Activated CD4-positive, alpha-beta T cell treated with anti-CD3 and anti-CD28 coated beads, Interleukin-2, amount 50 U/mL, for 48 hours (primary cell): ENCODE measurements at places on chromosomes 3 and 15.

DNA sequence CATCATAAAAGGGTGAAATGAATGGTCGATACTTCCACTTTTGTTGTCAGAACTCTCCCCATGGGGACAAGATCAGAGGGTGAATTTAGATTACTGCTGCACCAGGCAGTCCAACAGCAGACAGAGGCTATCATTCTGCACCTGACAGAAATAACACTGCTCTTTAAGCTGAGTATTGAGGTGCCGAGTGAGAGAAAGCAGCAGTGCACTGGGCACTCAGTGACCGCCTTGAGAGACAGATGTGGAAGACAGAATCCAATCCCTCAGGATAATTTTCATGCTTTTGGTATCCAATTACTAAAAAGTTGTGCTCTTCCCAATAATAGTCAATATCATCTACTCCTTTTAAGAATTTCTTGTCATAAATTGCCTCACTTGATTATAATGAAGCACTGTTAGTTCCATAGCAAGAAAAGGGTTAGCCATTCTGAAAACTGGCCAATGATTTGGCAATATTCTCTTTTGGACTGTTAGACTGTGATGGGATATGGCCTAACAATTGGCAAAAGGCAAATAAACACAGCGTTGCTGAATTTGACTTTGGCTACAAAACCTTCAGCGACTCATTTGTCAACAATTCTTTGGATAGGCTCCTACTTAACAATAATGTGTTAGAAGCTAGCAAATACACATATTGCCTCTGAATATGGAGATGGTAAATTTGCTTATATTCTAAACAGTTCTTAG lies 5.5 kb downstream of the FGF7 start:
- no peak for DNase-seq

- no peak for DNase-seq
Observed at GRCh38 chr3:68953816-68954444, 21.6 kb upstream of the TAFA4 start.

GRCh38 chr3:80543154-80543553 lies 775.4 kb upstream of the ROBO1 start:
- DNase-seq = no peak

GRCh38 chr3:41236228-41236627 lies 36.9 kb downstream of the CTNNB1 start:
- DNase-seq = no peak

GRCh38 chr15:68401496-68402431 lies 30.2 kb downstream of the ITGA11 start:
- DNase-seq = no peak

GRCh38 chr3:66406163-66406562 lies 94.7 kb downstream of the LRIG1 start:
- no peak for DNase-seq

GRCh38 chr15:47857776-47858167 lies 140.5 kb downstream of the SEMA6D start:
- DNase-seq = no peak

DNA sequence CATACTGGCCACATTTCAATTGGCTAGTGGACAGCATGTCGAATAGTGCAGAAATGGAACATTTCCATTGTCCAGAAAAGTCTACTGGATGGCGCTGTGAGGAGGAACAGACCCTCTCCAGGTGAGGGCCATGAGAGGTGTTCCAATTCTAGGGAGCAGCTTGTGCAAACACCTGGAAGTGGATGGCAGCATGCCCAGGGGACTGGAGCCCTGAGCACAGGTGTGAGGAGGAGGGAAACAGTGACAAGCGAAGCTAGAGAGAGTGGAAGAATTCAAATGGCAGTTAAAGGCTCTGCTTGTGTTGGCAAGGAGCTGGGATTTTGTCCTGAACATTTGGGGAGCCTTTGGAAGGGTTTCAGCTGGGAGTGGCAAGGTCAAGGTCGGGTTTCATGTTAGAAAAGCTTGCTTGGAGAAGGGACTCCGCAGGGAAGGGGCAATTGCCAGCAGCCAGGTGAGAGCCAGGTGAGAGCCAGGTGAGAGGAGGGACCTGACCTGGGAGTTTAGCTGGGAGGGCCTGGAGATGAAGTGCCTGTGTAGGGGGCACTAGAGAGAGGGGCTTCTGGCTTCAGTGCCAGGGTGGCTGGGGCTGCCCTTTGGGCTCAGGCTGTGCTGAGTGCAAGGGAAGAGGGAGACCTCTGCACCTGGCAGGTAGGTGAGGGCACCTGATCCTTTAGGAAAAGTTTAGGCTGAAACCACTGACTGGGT lies 93.8 kb downstream of the LINGO1 start:
- no peak for DNase-seq

- DNase-seq = no peak
Observed at GRCh38 chr3:13044496-13045240, 28.6 kb downstream of the IQSEC1 start.

- no peak for DNase-seq
Observed at GRCh38 chr15:79736435-79737000, 160.3 kb downstream of the MTHFS start.

- peak; percentile 57 for DNase-seq
Observed at GRCh38 chr15:63599401-63600000, 2.3 kb downstream of the FBXL22 start.

GRCh38 chr15:75578173-75578947 lies 755 bp downstream of the PTPN9 start:
- DNase-seq = peak; percentile 19

- no peak for DNase-seq
Observed at GRCh38 chr3:60708191-60708975, 542.9 kb downstream of the FHIT start.

DNA sequence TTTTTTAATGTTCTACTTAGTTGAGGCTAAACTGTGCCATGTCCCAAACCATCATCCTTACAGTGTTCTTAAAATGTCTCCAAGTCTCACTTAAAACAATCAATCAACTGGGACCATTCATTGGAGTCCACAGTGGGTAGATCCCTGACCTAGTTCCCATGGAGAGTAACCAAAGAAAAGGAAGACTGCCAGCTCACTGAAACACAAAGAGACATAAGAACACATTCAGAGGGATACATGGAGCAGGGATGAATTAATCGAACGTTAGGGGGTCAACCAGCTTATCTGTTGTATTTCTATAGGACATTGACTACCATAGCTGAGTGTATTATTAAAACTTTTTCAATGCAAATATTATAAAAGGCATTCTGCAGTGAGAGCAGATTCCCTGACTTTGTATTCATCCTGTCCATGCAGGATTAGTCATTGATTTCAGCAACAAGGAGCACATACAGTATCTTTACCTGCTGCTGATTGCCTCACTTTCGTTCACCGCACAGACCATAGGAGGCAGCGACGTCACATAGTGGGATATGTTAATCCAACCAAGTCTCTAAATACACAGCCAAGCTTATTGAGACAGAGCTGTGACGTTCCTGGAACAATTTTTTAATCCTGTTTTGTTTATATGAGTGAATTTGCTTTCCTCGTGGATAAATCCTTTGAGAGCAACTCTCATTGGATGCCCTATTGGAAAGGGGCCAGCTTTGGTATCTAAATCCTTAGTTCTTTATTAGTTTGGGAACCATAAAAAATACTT lies 364.9 kb upstream of the RBMS3 start:
- DNase-seq = no peak

DNA sequence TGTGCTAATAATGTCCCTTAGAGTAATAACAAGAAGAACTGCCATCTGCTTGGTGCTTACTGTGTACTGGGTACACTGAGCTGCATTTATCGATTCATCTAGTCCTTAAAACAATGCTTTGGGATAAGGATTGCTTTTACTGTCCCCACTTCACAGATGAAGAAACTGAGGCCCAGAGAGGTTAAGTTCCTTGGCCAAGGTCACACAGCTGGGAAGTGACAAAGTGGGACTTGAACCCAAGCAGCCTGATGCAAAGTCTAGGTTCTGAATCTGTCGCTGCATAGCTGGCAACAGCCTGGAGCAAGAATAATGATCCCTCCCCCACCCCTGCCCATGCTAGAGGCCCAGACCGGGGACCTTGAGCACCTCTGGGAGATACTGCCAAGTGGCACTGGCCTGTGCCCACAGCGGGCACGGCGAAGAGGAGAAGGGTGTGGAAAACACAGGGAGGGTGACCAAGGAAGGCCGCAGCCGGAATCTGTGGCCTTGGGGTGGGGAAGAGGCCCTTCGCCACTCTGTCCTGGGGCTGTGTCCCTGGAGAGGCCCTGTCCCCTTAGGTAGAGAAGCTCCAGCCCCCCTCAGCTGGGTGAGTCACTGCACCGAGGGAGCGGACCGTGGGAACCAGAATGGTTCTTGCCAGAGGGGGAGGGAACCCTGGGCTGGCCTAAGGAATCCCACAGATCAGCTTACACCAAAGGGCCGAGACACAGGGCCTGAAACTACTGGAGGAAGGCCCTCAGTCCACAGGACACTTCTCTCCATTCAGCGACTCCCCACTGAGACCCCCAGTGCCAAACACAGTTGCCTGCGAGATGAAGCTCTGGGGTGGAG lies 3.5 kb downstream of the PLXND1 start:
- DNase-seq = no peak

GRCh38 chr3:54901906-54902685 lies 25.8 kb downstream of the LRTM1 start:
- no peak for DNase-seq

DNA sequence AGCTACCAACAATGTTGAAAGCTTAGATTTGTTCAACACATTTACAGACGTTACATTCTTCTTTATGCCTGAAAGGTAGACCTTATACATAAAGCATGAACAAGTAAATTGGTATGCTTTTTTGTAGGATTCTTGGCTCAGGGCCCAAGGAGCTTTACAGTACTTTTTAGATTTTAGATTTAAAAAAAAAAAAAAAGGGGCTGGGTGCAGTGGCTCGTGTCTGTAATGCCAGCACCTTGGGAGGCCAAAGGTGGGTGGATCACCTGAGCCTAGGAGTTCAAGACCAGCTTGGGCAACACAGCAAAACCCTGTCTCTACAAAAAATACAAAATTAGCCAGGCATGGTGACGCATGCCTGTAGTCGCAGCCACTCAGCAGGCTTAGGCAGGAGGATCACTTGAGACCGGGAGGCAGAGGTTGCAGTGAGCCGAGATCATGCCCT lies 39.7 kb downstream of the MEF2A start:
- no peak for DNase-seq

GRCh38 chr15:96170979-96171739 lies 159.3 kb upstream of the NR2F2 start:
- no peak for DNase-seq

DNA sequence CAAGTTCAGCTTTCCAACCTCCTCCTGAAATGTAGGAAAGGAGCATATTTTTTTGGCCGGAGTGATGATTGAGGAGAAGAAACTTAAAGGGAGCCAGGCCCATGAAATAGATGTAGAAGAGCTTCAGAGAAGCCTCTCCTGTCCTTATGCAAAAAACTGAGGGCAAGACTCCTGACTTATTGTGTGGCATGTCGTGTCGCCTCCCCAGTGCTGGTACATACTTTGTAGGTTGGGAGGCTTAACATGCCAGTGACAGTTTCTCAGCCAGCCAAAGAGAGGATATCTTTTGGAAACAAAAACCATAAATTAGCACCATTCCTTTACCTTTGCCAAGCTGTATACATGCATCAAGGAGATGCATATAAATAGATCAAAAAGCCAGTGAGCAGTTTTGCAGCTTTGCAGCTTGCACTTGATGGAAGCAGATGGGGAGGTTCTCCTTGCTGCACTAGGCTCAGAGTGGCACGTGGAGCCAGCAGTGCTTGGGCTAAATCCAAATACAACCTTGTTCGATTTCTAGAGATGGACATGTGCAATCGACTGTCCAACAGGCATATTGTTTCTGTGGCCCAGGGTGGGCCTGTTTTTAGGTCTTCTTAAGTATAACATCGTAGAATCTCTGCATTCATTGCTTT lies 10.2 kb downstream of the SLCO3A1 start:
- no peak for DNase-seq

- no peak for DNase-seq
Observed at GRCh38 chr3:157271283-157271882, 111.4 kb upstream of the CCNL1 start.

- DNase-seq = no peak
Observed at GRCh38 chr3:197328198-197328597, 29.8 kb upstream of the DLG1 start.

GRCh38 chr15:74808840-74809229 lies 3.8 kb upstream of the LMAN1L start:
- no peak for DNase-seq

GRCh38 chr3:8490079-8490552 lies 11.5 kb upstream of the LMCD1 start:
- DNase-seq = no peak

DNA sequence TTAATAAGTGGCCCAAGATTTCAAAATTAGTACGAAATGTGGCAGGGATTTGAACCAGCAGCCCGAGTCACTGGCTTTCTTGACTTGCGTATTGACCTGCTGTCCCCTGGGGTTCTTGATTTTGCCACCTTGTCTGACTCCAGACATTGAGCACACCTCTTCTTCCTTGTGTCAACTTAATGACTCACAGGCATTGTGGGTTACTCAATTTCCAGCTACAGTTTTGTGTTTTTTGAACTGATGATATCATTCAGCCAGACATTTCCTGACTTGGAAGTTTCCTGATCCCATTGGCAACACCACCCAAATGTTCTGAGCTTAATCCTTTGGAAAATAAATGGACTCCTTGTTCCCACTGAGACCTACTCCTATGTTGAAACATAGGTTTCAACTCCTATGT lies 64.2 kb downstream of the MOBP start:
- no peak for DNase-seq

- no peak for DNase-seq
Observed at GRCh38 chr3:175002732-175003143, 143.6 kb downstream of the NAALADL2 start.

DNA sequence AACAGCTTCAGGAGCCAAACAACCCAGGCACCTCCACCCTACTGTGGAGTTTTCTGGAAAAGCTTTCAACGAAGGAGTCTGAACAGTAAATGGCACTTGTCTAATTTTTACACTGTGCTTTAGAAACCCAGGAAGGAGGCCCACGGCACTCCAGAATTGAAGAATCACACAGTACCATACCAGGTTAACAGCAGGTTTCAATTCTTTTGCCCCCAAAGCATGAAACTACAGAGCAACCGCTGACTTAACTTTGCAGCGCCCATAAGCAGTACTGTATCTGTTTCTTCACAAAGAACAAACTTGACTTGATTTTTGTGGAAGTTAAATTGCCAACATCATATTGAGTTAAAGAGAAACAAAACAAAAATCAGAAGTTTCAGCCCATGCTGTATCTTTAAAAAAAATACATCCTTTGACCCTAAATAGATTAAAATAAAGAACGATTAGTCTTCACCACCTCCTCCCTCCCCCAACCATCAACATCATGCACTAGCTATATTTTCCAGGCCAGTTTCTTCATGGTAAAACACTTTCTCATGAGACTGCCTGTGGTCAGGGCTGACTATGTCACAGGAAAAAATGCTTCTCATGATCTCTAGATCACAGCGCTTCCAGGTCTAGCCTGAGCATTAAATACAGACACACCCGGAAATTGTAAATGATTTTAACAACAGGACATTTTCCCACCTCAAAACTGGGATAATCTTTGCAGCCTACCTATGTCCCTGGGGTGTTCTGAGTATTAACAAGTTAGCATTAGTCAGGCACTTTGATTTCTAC lies 456.3 kb downstream of the FOXP1 start:
- peak; percentile 27 for DNase-seq

- no peak for DNase-seq
Observed at GRCh38 chr3:186458306-186459107, 85.7 kb downstream of the CRYGS start.

- no peak for DNase-seq
Observed at GRCh38 chr3:10520072-10520471, 14.7 kb upstream of the ATP2B2 start.
